IgD-negative memory B cell (primary cell): ENCODE measurements at places on chromosomes 12 and 14. TPM values are rescaled to one million over a fixed set of nuclear protein-coding genes. Genes with fewer than 3 reads are reported as not detected.

RALGAPA1 gene
- polyA plus RNA-seq: 24.6 TPM

RDH5 gene
- 2.2 TPM for polyA plus RNA-seq

TCL1B gene
- polyA plus RNA-seq: not detected

ABHD4 gene
- 9.0 TPM for polyA plus RNA-seq

INHBC gene
- not detected for polyA plus RNA-seq

HOXC12 gene
- polyA plus RNA-seq: not detected

ABHD12B gene
- polyA plus RNA-seq: not detected

GPR137C gene
- not detected for polyA plus RNA-seq

BDKRB2 gene
- not detected for polyA plus RNA-seq

ANKS1B gene
- polyA plus RNA-seq: not detected

ERC1 gene
- polyA plus RNA-seq: 16.5 TPM

MON2 gene
- polyA plus RNA-seq: 13.8 TPM

TOGARAM1 gene
- 11.0 TPM for polyA plus RNA-seq

ASB8 gene
- 59.9 TPM for polyA plus RNA-seq
